ENCODE measurements at places on chromosomes 2 and 18.

- no peak for DNase-seq
Measured at GRCh38 chr2:234679741-234680687, 183.1 kb upstream of the ARL4C start.

DNA sequence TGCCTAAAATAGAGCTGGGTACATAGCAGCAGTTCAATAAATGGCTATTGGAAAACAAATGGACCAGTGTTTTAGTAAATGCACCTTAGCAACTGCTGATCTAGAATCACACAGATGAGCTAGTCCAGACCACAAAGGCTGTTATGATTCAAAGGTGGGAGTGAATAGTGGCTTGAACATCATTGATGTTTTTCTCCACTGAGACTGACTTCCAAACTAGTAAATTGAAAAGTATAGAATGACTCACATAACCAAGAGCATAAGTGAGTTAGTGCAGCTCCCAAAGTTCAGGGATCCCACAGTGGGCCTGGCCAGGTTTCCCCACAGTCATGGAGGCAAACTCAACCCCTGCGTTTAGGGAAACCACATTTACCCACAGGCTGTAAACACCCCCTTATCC lies 106.7 kb upstream of the YPEL5 start:
- DNase-seq = no peak

GRCh38 chr2:240226672-240227537 lies 86.4 kb upstream of the OTOS start:
- no peak for DNase-seq

GRCh38 chr2:17608251-17608650 lies 67.8 kb downstream of the VSNL1 start:
- no peak for DNase-seq

GRCh38 chr18:57527556-57528229 lies 58.8 kb downstream of the FECH start:
- DNase-seq = peak; percentile 59

GRCh38 chr2:175838979-175839378 lies 163.1 kb downstream of the LNPK start:
- DNase-seq = no peak

GRCh38 chr2:113257516-113258264 lies 21.0 kb downstream of the PAX8 start:
- DNase-seq = no peak

GRCh38 chr2:232632904-232633412 lies 446 bp upstream of the EFHD1 start:
- no peak for DNase-seq

GRCh38 chr18:77016936-77017335 lies 115.6 kb downstream of the MBP start:
- DNase-seq = no peak

DNA sequence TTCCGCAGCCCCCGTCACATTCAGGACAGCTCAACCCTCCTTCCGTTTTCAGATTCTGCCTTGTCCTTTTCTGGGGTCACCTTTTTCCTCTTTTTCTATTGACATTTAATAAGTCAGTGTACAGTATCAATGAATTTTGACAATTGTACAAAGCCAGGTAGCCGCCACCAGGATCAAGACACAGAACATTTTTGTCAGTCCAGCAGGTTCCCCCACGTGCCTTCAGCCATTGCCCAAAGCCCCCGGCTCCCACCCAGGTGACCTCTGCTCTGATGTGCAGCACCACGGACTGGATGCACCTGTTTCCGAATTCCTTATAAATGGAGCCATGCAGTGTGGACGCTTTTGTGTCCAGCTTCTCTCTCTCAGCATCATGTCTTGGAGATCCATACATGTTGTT lies 30.0 kb downstream of the CROCC2 start:
- DNase-seq = no peak

GRCh38 chr2:121189661-121190381 lies 95.2 kb downstream of the TFCP2L1 start:
- DNase-seq = peak; percentile 42

GRCh38 chr2:132515010-132515409 lies 98.4 kb downstream of the GPR39 start:
- no peak for DNase-seq

GRCh38 chr2:5042666-5043440 lies 649.3 kb upstream of the SOX11 start:
- no peak for DNase-seq

GRCh38 chr2:70480468-70480867 lies 73.2 kb downstream of the TGFA start:
- DNase-seq = no peak

DNA sequence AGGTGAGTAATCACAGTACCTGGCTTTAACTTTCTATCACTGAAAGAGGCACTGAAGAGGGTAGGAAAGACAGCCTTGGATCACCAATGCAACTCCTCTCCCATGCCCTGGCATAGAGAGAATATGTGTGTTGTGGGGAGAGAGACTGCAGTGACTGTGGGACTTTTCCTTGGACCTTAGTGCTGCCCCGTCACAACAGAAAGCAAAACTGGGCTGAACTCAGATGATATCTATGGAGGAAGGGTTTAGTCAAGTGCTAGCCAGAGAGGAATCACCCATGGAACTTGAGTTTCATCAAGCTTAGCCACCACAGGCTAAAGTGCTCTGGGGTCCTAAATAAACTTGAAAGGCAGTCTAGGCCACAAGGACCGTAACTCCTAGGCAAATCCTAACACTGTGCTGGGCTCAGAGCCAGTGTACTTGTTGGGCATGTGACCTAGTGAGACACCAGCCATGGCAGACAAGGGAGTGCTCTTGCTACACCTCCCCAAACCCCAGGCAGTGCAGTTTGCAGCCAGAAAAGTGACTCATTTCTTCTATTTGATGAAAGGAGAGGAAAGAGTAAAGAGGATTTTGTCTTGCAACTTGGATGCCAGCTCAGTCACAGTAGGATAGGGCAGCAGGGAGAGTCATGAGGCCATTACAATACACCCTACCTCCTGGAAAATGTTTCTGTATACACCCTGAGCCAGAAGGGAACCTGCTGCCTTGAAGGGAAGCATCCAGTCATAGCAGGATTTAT lies 105.8 kb upstream of the SPOPL start:
- no peak for DNase-seq

DNA sequence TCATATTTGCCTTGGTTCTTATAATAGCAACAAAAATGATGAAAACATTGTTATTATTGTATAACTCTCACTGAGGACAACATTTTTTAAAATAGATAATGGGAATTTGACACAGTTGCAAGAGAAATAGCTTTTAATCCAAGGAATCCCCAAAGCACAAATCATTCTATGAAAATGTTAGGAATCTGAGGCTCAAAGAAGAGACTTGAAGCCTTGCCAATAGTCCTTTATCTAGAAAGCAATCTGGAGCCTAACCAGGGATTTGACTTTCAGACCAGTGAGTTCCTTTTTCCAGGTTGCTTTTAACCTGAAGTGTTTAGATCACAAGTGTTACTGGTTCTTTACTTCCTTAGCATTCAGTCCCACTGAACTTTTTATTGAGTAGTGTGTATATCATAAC lies 574.5 kb upstream of the ZEB2 start:
- DNase-seq = no peak

- no peak for DNase-seq
Measured at GRCh38 chr18:62576845-62577512, 54.2 kb downstream of the ZCCHC2 start.

GRCh38 chr18:24009651-24010333 lies 4.8 kb upstream of the TTC39C start:
- DNase-seq = no peak

GRCh38 chr2:234792621-234793022 lies 159.2 kb upstream of the SH3BP4 start:
- DNase-seq = no peak

- peak; percentile 66 for DNase-seq
Measured at GRCh38 chr18:46350598-46351159, 246.5 kb downstream of the HAUS1 start.

- DNase-seq = no peak
Measured at GRCh38 chr18:79248495-79249060, 147.2 kb upstream of the NFATC1 start.

GRCh38 chr2:26704441-26704977 lies 12.0 kb downstream of the KCNK3 start:
- no peak for DNase-seq

DNA sequence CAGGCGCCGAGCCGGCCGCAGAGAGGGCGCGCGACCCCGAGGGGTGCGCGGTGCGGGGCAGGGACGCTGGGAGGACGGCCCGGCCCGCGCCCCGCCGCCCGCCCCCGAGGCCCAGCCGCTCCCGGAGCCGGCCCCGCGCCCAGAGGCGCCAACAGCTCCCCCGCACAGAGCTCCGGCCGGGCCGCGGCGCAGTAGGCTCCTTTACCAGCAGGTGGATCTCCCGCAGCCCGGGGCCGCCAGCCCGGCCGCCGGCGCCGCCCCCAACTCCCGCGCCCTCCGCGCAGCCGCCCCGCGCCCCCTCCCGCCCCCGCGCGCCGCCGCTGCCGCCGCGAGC lies 258 bp downstream of the MGAT4A start:
- peak; percentile 89 for DNase-seq

GRCh38 chr2:191650896-191651773 lies 26.8 kb upstream of the NABP1 start:
- DNase-seq = no peak

Measured in SK-N-SH (cell line).